ENCODE measurements at places on chromosomes 4 and X. TPM values are rescaled to one million over a fixed set of nuclear protein-coding genes. Genes with fewer than 3 reads are reported as not detected.
A peak's percentile ranks its signal among the peaks of the same experiment; 100 is the strongest.

- H3K4me3 ChIP-seq, result no peak overlapping the region
- H3K36me3 ChIP-seq, result no peaks in the 10 kb centered on the region
- H3K4me1 ChIP-seq, result no peaks in the 10 kb centered on the region
- H3K27ac ChIP-seq, result no peak overlapping the region
- H3K27me3 ChIP-seq, result no peaks in the 10 kb centered on the region
Observed at GRCh38 chr4:188822698-188823097, 683.5 kb downstream of the TRIML1 start.

DNA sequence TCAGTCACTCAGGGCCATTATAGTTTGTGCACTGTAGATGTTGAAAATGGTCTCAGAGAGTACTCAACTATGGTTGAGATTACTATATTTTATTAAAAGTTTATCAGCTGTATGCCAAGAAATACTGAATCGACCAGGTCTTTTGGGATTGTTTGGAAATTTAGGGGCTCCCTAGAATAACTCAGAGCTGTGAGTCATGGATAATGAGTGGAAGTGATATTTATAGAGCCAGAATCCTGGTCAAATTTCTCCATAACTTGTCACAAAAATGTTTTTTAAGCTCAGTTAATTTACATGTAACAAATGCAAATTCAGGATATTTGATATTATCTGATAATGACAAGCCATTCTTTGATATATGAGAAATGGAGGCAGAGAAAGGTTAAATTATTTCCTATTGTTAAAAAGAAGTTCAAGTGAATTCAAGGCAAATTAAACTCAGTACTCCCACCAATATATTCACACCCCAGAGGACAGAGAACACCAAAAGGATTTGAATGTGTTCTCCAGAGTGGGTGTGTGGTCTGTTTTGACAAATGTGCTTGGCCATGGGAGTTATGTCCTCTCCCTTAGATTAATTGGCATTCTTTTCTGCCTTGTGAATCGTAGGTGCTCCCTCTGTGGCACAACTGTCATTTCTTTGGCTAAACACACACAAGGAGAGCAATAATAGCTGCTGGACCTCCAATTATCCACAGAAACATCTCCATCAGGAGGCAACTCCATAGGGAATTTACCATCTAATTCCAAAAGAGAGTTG is 37.7 kb downstream of the ARHGAP24 start:
- H3K36me3 ChIP-seq, result no peaks in the 10 kb centered on the region
- H3K4me3 ChIP-seq, result no peak overlapping the region
- peaks cover 5% of the 10 kb centered on the region for H3K4me1 ChIP-seq
- DNase-seq, result no peak

GRCh38 chrX:71111921-71112431 is 599 bp upstream of the IL2RG start:
- H3K27me3 ChIP-seq, result no peaks in the 10 kb centered on the region
- no peaks in the 10 kb centered on the region for H3K4me1 ChIP-seq
- DNase-seq, result no peak
- no peak overlapping the region for H3K4me3 ChIP-seq
- H3K27ac ChIP-seq, result peak overlapping the region; percentile 10

DNA sequence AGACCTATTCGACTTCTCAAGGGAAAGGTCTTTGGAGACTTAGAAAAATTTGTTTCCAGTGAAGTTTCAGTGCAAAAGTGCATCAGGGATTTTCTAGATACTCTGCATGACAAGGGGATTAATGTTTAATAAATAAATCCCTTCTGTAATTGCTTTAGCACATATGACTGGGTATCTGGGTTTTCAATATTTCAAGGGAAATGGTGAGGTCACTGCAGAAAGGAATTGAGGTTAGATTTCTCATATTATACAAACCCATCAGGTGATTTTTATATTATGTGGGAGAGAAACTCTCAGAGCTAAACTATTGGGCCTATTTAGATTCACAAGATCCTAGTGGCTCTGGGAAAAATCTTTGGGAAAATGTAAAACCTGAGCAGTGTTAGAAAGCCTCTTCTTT is 48.3 kb upstream of the SLC4A4 start:
- H3K4me1 ChIP-seq, result peaks cover 33% of the 10 kb centered on the region
- no peaks in the 10 kb centered on the region for H3K27me3 ChIP-seq
- no peak for DNase-seq
- H3K27ac ChIP-seq, result peak overlapping the region; percentile 72
- H3K36me3 ChIP-seq, result no peaks in the 10 kb centered on the region
- no peak overlapping the region for H3K4me3 ChIP-seq

SSX3 gene
- not detected for total RNA-seq

CDKL5 gene
- total RNA-seq, result 5.8 TPM

ADH1C gene
- total RNA-seq, result not detected
